ENCODE measurements at places on chromosomes 7 and 10.

GRCh38 chr10:133353202-133353959 is 4.4 kb downstream of the FUOM start:
- no peak for DNase-seq

DNA sequence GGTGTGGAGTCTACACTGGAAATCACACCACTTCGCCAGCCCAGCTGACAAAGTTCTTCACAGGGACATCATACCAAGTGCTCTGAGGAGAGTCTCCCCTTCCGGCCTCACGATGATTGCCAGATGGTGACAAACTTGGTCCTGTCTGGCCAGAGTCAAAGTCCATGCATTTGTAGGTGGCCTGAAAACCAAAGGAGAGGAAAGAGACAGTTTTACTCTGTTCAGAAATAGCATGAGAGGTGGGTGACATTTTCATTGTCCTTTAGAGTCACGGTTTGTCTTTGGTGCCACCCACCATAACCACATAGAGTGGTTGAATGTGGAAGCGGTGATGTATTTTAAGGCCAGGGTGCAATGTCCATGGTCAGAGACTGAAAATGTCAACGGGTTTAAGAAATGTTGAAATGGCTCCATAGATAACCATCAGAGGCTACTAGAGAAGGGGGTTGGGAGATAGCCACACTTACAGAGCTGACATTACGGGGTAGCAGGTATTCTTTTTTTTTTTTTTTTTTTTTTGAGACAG is 33.0 kb downstream of the BTBD16 start:
- DNase-seq: no peak

- DNase-seq: no peak
Measured at GRCh38 chr10:114163062-114163461, 10.9 kb downstream of the CCDC186 start.

- DNase-seq: no peak
Measured at GRCh38 chr7:135454060-135454459, 55.8 kb downstream of the CNOT4 start.

GRCh38 chr10:14271621-14272020 is 59.1 kb downstream of the FRMD4A start:
- no peak for DNase-seq

GRCh38 chr10:71424496-71425194 is 27.9 kb downstream of the CDH23 start:
- DNase-seq: no peak

- DNase-seq: no peak
Measured at GRCh38 chr10:16348891-16349290, 87.9 kb upstream of the PTER start.

DNA sequence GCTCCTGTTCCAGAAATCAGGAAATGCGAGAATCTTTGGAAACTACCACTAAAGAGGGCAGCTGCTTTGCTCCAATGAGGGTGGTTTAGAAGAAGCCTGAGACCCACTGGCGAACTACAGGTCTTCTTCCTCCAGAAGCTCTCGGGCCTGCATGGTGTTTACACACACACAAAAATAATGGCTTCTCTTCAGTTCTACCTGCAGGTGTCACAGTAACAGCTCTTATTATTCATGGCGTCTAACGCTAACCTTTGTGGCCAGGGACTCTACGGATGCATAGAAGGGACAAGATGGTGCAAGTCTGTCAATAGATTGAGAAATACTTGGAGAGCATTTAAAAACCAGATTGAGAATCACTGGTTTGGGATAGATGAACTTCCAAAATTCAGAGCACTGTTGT is 22.4 kb downstream of the GPR141 start:
- DNase-seq: no peak

DNA sequence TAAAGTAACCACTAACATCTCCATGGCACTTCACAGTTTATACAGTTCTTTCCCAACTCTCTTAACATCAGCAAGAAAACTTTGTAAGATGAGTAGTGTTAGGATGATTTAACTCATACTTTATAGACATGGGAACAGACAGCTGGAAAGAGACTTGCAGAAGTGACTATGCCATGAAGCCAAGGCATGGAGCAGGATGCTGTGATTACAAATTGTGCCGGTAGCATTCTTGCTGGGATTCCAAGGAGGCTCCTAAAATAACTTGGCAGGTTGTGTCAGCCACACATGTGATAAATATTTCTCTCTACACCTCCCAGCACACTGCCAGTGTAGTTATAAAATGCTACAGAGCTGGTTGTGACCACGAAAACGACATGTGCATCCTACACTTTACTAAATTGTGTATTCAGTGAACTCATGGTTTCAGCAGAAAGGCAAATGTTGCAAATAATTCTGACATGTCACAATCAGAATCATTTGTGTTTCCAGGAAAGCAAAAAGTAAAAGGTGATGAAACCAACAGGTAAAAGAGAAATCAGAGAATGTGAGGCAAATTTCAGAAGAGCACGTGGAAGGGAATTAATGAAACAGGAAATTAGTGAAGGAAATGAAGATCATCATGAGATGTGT is 5.6 kb upstream of the CYP3A4 start:
- peak; percentile 31 for DNase-seq

- DNase-seq: no peak
Measured at GRCh38 chr10:36003688-36004087, 361.6 kb upstream of the FZD8 start.

GRCh38 chr10:43801626-43802025 is 152.9 kb upstream of the ZNF32 start:
- DNase-seq: no peak

- DNase-seq: no peak
Measured at GRCh38 chr10:13390604-13391522, 42.8 kb upstream of the SEPHS1 start.

DNA sequence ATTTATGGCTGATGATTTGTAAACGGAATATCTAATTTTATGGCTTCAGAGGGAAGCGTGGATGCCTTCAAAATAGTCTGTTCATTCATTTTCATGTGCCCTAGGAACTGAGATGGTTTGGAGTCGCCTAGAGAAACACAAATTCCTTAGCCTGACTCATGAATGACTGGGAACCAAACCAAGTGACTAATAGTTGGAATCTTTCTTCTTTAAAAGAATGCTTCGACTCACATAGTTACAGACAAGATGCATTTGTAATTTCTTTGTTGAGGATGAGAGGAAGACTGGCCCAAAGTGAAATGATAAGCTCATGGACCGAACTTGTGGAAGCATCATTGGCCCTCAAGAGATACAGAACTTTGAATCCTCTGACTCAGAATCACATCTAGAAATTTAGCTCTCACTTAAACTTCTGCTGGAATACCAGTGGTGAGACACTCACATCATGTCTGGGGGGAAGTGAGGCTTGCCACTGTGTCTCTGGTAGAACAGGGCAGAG is 1107.2 kb downstream of the NRG3 start:
- peak; percentile 90 for DNase-seq

DNA sequence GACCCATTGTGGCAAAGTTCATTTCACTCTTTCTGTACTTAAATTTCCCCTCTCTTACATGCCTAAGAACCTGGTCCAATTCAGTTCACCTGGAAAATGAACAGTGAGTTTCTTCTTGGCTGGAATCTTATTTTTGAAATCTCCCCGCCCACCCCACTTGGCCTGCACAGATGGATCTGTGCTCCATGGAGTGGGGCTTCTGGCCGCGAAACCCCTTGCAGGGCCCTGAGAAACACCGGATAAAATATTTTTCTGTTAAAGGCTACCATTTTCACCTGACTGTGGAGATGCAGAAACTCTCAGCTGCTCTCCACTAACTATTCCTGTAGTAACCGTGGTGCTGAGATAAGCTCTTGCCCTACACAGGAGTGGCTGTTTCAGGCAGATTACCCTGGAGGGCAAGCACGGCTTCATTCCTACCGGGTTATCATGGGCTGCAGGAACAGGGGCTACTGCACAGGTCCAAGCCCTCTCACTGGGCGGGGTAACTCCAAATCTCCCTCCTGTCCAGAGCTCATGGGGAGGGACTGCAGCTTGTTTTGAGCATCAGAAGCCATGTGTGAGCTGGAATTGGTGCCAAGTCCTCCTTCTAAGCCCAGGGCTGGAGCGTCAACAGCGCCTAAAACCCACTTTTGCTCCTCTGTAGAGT is 118.9 kb downstream of the PRPF18 start:
- no peak for DNase-seq

GRCh38 chr10:22445495-22445894 is 100.2 kb downstream of the SPAG6 start:
- DNase-seq: no peak

DNA sequence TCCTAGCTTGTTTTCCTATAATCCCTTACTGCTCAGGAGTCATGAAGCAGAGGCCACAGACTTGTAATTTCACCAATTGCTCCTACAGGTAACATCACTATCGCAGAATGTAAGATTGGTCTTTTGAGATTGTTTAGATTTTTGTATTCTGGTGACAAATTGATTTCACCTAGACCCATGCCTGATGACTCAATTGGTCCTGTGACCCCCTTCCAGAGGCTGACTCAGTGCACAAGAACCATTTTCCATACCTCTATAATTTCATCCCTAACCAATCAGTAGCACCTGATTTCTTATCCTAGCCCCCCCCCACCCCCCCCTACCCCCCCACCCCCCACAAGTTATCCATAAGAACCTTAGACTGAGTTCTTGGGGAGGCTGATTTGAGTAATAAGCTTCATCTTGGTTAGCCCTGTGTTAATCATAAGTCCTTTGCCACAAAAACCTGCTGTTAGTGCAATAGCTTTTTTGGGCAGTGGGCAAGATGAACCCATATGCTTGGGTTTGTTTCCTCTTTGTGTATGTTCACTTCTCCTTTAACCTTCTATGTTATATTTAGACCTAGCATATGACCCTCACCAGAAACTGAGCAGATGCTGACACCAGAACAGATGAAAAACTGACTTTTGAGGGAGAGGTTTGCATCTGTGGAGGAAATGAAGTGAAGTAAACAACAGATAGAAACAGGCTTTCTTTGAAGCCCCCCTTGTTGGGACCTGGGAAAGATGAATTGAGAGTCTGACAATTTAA is 187.1 kb downstream of the KIF20B start:
- DNase-seq: no peak

DNA sequence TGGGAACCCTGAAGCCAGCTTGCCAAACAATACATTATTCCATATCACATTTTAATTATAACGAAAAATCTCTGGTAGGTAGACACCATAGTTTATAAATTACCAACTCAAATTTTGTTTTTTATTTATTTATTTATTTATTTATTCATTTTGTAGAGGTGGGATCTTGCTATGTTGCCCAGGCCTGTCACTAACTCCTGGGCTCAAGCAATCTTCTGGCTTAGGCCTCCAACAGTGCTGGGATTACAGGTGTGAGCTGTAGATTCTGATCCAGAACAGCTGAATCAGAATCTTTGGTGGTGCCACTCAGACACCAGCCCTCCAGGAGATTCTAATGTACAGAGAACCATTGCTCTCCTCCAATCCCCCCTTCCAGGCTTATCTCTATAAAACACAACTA is 1.7 kb downstream of the PON2 start:
- no peak for DNase-seq

DNA sequence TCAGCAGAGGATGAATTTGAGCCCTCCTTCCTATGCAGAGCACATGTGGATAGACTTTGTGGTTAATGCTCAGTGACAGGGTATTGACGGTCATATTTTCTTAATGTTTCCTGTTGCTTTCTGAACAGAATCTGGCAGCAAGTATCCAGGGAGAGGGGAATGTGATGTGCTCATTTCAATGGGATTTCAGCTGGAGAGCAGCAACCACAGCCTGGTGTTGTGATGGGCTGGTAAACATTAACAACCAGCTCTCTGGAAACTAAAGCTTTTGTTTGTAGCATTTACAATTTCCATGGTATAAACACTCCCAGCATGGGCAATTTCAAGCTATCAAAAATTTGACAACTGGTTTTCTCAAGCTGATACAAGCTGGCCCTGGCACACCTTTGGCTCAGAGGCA is 215.9 kb downstream of the SH2D4B start:
- DNase-seq: no peak

DNA sequence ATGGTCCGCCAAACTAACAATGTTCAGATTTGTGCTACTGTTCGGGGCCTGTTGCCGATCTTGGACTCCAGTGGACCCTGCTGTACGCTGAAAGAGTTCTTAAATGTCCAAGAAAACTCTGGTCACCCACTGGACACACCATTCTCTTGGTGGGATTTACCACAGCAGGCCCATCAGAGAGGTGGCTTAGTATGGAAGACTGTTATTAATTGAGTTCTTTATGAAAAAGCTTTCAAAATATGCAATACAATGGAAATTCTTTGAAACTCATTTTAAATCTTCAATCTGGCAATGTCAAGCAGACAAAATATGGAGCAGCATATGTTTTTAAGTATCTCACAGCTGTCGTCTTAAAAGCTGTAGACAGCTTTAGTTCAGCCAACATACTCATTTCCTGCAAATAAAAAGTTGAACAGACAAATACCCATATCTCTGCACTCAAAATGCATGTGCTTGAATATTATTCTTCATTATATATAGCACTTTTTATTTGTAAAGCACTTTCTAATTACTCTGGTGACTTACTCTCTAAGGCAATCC is 37.4 kb upstream of the GRM8 start:
- no peak for DNase-seq

DNA sequence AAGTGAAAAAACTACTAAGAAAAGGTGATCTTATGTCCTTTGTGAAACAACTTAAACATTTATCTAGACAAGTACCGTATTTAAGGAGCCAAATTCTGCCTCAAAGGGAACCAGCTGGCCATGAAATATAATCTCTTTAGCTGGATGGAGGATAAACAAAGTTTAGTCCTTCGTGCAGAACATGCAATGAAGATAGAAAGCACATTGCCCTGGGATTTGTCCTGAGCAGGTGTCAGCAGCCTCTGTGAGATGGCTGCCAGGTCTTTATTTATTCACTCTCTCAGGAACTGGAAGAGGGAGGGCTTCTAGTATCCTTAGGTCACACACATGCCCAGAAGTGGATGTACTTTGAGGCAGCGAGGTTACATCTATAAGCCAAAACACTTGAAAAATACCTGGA is 57.4 kb upstream of the CASD1 start:
- no peak for DNase-seq

Data from AG08395 (cell line).